ENCODE measurements at places on chromosomes 5 and 9.

DNA sequence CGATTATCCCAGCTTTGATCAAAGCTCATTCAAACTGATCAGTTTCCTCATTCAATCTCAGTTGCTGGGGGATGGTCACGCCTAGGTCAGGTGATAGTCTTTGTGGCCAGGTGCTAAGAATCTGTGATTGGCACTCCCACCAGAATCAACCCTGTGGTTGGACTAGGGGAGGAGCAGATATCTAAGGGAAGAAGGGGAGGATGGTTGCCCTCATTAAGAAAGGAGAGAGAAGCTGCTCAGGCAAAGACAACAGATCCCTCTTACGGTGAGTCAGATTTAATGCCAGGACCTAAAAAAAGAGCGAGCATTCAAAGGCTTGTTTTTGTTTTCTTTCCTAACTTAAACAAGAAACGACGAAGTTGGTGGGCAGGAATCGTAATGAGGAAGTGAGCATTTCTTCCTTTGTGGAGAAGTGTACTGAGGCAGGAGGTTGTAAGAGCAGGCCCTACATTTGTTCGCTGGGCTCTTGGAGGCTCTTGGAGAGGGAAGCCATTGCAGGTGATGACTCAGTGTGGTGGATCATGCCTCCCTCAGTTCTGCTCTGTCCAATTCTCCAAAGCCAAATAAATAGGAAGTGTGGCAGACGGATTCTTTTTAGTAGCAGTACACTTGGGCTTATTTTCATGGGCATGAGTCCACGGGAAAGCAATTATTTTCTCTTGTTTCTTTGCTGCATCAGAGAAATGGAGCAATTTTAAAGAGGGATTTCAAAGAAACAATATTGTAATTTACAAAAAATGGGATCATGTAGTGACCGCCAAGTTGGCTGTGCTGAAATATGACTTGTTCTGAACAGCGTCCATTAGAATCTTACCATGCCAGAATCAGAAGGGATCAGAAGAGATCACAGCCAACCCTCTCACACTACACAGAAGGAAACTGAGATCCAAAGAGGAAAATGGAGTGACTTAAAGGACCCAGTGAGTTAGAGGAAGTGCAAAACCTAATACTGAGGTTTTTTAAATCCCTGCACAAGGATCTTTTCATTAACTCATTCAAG lies 18.7 kb upstream of the TGFBR1 start:
- no peak for DNase-seq

GRCh38 chr9:95067057-95067456 lies 250.5 kb downstream of the FANCC start:
- no peak for DNase-seq

DNA sequence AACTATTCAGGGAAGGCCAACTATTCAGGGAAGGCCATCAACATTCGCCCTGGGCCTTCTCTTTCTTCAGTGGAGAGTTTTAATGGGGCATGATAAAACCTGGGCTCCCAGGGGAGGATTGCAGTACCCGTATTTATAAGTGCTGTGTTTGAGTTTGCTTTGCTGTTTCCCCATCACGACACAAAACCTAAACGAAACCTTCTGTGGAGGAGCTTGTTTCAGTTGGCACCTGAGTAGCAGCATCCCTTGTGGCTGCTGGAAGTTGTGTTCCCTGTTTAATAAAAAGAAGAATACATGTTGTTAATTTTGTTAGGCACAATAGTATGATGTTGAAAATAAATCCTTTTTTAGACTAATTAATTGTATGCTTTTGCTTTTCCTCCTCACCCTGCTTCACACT lies 8.3 kb downstream of the WDR31 start:
- DNase-seq: no peak

DNA sequence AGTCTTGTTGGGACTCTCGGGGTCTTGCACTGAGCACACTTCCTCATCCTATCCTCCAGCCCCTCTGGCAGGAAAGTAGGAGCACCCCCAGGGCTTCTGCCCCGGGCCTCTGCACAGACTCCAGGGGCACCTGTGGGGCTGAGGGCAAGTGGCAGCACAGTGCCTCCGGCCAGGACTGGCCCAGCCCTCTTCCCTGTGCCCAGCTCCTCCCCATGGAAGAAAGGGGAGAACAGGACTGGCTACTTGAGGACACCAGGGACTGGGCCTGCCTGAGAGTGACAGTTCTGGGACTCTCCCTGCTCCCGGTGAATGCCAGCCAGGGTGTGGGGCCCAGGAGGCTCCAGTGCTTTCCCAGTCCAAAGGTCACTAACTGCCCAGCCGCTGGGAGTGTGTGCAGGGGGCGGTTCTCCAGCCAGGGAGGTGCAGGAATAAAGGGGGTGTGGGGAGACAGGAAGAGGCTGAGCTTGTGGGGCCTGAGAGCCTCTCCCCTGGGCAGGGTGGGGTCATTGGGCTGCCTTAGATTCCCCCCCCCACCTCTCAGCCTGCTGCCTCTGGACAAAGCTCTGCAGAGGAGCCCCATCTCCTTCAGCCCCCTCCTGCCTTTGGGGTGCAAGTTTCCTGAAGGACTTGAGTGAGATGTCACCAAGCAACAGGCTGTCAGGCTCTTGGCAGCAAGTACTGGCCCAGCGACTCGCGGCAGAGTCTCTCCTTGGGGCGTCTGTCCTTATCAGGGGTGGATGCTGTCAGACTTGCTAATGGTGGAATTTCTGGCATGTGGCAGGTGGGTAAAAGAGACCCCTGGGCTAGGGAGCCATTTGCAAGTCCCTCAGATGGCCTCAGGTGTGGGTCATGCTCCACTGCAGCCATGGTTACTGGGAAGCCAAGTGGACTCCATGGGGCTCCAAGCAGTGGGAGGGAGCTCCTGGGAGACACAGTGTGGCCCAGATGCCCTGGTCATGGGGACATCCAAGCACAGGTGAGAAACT lies 19.1 kb upstream of the JADE2 start:
- DNase-seq: no peak

DNA sequence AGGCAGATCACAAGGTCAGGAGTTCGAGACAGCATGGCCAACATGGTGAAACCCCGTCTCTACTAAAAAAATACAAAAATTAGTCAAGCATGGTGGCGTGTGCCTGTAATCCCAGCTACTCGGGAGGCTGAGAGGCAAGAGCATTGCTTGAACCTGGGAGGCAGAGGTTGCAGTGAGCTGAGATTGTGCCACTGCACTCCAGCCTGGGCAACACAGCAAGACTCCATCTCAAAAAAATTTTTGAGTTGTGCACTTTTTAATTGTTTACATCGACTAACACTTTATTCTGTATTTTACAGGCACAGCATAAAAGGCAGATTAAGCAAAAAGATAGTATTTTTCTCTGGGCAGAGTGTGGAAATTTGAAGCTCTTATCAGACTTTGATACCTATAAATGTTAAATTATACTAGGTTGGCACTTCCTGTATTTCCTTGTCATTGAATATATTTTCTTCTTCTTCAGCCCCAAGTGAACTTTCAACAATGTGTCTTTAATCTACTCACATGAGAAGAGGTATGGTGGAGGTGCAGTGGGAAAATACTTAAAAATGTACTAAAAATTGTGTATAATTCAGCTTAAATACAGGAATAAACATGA lies 180.6 kb upstream of the ELL2 start:
- DNase-seq: no peak

DNA sequence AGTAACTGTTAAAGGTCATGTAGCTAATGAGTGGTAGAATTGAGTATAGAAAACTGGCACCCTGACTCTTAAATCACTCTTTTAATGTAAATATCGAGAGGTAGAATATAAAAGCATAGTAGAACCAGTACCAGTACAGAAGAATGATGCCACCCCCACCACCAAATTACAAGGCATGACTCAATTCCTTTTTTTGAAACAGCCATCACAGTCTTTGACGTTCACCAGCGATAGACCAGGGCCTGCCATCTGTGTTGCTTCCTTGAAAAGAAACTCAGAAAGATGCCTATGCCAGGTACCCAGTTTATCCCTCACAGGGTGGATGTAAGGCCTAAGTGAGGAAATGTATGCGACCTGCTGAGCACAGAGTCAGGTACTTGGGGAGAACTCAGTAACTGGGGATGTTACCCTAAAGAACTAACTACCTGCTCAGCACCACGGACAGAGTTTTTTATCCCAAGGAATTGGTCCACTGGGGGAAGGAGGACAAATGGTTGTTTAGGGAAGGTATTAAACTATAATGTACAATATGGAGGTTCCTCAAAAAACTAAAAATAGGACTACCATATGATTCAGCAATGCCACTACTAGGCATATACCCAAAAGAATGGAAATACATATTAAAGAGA lies 116.5 kb downstream of the BRINP1 start:
- DNase-seq: no peak

- no peak for DNase-seq
These were observed 51.0 kb upstream of the IL17B start for GRCh38 chr5:149429839-149430721.

DNA sequence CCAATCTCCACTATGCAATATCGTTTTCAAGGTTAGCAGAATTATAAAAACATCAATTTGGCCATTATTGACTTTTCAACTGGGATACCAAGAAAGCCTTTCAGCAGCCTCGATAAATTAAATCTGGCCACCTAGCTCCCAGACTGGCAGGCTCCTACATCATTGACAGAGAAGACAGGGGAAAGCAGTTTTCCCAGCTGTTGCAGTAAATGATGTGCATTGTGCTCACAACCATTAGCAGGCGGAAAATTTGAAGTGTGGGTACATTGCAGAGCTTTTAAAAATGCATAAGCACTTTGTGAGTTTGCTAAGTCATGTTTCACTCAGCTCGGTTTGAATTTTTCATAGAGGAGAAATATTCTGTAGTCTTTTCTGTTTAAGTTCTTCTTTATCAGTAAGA lies 297.9 kb downstream of the KCTD16 start:
- DNase-seq: no peak

DNA sequence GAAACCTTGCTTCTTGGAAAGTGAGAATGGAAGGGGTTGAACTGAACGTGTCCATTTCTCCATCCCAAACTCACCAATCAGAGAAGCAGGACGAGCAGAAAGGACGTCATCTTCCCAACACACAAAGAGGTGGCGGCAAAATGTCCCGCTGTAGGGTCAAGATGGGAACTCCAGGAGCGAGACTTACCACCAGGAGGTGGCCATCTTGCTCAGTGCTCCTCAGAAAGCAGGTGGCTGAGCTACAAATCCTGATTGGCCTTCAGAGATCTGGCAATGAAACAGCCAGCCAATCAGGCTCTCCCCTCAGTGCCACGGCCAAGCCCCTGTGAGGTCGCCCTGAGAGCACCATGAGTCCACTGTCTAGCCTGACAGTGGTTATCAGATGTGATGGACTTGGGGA lies 259.0 kb downstream of the NDUFS4 start:
- no peak for DNase-seq

DNA sequence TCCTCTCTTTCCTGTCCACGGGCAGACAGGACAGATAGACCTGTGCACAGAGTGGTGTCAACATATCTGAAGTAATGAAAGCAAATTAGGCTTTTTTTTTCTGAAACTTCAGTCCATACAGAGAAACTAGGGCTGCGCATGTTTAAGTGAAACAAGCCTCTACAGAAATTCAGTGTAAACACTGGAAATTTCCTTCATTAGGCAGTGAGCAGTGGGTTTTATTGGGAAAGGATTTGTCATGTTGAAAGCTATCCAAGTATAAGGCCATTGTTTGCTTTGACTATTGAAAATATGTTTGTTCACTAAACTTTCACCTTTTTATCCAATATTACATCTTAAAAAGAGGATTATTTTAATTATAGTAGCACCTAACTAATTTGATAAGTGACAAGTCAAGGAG lies 161.2 kb downstream of the AOPEP start:
- DNase-seq: no peak

DNA sequence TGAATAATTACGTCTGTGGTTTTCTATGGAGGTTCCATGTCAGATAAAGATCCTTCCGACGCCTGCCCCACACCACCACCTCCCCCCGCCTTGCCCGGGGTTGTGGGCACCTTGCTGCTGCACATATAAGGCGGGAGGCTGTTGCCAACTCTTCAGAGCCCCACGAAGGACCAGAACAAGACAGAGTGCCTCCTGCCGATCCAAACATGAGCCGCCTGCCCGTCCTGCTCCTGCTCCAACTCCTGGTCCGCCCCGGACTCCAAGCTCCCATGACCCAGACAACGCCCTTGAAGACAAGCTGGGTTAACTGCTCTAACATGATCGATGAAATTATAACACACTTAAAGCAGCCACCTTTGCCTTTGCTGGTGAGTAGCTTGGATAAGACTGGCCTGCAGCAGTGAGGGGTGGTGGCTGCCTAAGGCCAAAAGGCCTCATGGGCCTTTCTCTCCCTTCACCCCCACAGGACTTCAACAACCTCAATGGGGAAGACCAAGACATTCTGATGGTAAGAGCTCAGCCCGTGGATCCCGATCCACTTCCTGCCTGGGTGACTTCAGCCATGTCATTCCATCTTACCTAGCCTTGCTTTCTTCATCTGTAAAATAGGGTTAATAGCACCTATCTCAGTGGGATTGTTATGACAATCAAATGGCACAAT lies at the start of gene IL3:
Gene IL3, plus strand, starts transcription at position 155 of the 661 bp plus-strand sequence. Its CDS starts 52 bp downstream, at position 207.
- DNase-seq: no peak

DNA sequence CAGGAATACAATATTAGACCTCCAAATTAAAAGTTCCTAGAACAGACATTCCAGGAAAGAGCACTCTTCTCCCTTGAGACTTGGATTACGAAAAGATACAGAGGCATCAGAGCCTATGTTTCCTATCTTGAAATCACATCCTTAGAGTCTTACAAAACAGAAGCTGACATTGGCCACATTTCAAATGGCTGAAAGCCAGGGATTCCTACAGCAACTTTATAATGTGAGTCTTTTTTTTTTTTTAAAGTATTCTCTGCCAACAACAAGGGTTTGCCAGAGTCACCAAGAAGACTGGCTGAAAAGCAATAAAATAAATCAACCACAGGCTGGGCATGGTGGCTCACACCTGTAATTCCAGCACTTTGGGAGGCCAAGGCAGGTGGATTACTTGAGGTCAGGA lies 63.1 kb downstream of the TRPM6 start:
- DNase-seq: no peak

- DNase-seq: no peak
These were observed 521.3 kb upstream of the TRPC7 start for GRCh38 chr5:136886608-136887007.

GRCh38 chr9:38233796-38234355 lies 158.6 kb upstream of the ALDH1B1 start:
- DNase-seq: no peak

DNA sequence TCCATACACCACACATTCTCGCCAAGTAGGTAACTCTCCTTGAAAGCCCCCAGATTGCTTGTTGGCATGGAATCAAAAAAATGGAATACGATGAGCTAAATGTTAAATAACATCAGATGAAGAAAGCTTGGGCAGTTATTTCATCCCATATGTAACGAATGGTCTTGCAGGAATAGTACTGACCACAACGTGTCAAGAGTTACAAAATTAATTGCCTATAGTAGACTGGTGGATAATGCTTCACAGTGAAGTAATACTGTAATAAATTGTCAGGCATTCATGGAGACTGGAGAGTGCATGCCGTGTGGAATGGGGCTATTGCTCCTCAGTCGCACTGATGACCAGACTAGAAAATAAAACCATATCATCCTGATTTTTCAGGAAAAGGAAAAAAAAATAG lies 1628.7 kb downstream of the MAT2B start:
- no peak for DNase-seq

GRCh38 chr5:88860501-88860900 lies 22.5 kb downstream of the MEF2C start:
- no peak for DNase-seq

Measured in Jurkat, Clone E6-1 (cell line).